Myometrial cell (primary cell): ENCODE measurements at places on chromosomes 7 and 10. TPM values are rescaled to one million over a fixed set of nuclear protein-coding genes. Genes with fewer than 3 reads are reported as not detected.

The USP6NL gene
- 6.1 and 8.9 TPM in 2 replicates for total RNA-seq

The RBM48 gene
- 3.2 and 5.1 TPM in 2 replicates for total RNA-seq

The PDLIM1 gene
- 34.9 and 35.6 TPM in 2 replicates for total RNA-seq

The PLA2G12B gene
- total RNA-seq, result not detected in 2 replicates

The MBL2 gene
- not detected in 2 replicates for total RNA-seq

The WNT8B gene
- total RNA-seq, result not detected in 2 replicates

The TDRD1 gene
- 0.35 TPM in 1 of 2 replicates, not detected in the other for total RNA-seq

The GALNT17 gene
- total RNA-seq, result not detected in 2 replicates

The VAX1 gene
- not detected in 2 replicates for total RNA-seq

The VPS37D gene
- total RNA-seq, result 3.7 and 5.2 TPM in 2 replicates

The SYNPO2L gene
- under 0.01 and 0.18 TPM in 2 replicates for total RNA-seq

The PRSS37 gene
- total RNA-seq, result not detected in 2 replicates

The TACC2 gene
- total RNA-seq, result 5.5 and 9.5 TPM in 2 replicates

The CYP26C1 gene
- total RNA-seq, result not detected in 2 replicates

The FBXL13 gene
- 1.1 and 1.4 TPM in 2 replicates for total RNA-seq

The PLEKHS1 gene
- not detected in 2 replicates for total RNA-seq

The C7orf33 gene
- not detected in 2 replicates for total RNA-seq

The SLIT1 gene
- total RNA-seq, result not detected in 2 replicates

The TNS3 gene
- total RNA-seq, result 80.1 and 80.7 TPM in 2 replicates

The LEP gene
- not detected in 2 replicates for total RNA-seq

The SORBS1 gene
- total RNA-seq, result 0.35 and 0.86 TPM in 2 replicates

The DKK1 gene
- 255 and 267 TPM in 2 replicates for total RNA-seq

The FAM131B gene
- total RNA-seq, result 0.53 and 1.2 TPM in 2 replicates

The SMO gene
- total RNA-seq, result 9.5 and 9.7 TPM in 2 replicates

The AVPI1 gene
- 28.3 and 28.4 TPM in 2 replicates for total RNA-seq

The MPP7 gene
- under 0.01 and 2.3 TPM in 2 replicates for total RNA-seq

The GJD4 gene
- not detected in 2 replicates for total RNA-seq

The LRIT1 gene
- total RNA-seq, result not detected in 2 replicates

The HOXA2 gene
- 0.53 TPM in 1 of 2 replicates, not detected in the other for total RNA-seq

The NRAP gene
- total RNA-seq, result not detected in 2 replicates

The GNAT3 gene
- not detected in 2 replicates for total RNA-seq

The OR2A1 gene
- not detected in 2 replicates for total RNA-seq

The ARHGAP22 gene
- 27.6 and 33.2 TPM in 2 replicates for total RNA-seq

The C10orf62 gene
- total RNA-seq, result not detected in 2 replicates

The ADRB1 gene
- total RNA-seq, result not detected in 2 replicates
